Stimulated activated CD4-positive, alpha-beta T cell treated with anti-CD3 and anti-CD28 coated beads, TNF-alpha, amount 100 ng/mL, for 24 hours (primary cell): ENCODE measurements at places on chromosomes 16 and 17.

DNA sequence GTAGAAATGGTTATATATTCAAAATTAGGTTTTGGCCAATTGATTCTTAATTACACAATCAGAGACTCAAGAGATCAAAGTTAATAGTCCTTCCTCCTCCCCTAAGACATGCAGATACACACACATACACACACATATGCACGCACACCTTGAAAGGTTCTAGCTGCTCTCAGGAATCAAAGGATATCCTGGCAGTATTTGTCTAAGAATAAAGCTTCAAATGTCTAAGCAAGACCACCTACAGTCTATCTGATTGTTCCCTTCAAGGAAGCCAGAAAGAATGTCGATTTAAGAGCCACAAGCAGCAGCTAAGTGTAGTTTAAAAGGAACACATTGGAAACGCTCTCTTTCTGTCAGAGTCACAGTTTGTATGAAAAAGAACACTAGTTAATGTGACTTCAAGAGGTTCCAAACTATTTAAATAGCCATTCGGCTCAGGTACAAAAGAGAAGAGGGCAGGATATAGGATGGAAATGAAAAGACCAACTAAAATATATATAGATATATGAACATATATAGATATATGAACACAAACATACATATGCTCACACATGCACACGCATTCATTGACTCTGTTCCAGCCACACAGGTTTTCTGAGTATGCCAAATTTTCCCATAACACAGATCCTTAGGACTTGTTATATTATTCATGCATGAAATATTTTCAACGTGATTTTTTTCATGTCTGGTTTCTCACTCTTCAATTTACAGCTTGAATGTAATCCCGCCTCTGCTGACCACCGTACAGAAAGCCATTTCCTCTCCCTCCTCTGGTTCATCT is 79.0 kb downstream of the CDH8 start:
- DNase-seq, result no peak

- DNase-seq, result no peak
Measured at GRCh38 chr17:50469671-50470305, 1.1 kb upstream of the CHAD start.

DNA sequence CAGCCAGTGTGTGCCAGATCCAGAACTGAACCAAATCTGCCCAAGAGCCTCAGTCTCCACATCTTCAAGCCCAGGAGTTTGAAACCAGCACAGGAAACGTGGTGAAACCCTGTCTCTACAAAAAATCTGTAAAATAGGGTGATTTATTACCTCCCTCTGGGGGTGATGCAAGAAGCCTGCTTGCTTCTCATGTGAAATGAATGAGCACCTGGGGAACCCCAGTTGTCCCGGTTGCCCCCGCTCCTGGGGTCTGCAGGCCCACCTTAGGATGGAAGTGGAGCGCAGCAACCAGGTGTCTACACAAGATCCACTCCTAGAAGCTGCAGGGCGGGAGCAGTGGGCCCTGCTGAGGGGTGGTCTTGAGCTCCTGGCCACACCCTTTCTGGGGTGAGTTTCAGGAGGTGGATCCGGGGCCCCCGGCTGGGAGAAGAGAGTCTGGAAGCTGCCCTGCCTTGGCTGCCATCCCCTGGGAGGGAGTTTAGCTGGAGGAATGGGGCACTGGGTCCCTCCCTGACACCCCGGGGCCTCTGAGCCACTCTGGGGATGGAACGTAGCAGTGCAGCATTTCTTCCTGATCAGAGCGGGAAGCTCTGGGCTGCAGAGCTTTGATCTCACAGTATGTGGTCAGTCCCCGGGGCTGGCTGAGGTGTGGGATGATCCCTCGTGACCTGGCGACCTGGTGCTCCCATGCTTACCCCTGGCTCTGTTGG is 117.8 kb downstream of the RAB11FIP4 start:
- DNase-seq, result no peak

- DNase-seq, result no peak
Measured at GRCh38 chr16:11614587-11615175, 28.0 kb upstream of the LITAF start.

- no peak for DNase-seq
Measured at GRCh38 chr17:80152081-80152702, 5.3 kb upstream of the EIF4A3 start.

DNA sequence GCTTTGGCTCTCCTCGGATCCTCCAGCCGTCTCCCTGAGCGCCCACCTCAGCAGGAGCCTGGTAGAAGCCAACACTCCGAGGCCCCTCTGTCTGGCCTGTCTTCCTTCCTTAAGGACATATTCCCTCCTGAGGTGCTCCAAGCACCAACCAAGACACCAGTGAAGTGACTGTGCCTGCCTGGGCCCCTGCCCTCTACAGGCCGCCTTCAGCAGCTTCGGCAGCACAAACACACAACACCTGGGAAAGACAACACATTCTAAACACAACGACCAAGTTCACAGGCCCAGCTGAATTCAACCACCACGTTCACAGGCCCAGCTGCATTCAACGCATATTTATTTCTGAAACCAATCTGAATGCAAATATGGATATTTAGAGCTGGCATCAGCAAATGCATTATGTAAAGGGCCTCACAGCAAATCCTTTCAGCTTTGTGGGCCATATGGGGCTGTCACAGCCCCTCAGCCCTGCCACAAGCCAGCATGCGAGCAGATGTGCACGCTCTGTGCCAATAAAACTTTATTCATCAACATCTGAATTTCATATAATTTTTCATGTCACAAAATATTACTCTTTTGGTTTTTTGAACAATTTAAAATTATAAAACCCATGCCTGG is 12.2 kb downstream of the GALNS start:
- DNase-seq, result no peak

- no peak for DNase-seq
Measured at GRCh38 chr17:50114849-50115357, 15.1 kb downstream of the SAMD14 start.

DNA sequence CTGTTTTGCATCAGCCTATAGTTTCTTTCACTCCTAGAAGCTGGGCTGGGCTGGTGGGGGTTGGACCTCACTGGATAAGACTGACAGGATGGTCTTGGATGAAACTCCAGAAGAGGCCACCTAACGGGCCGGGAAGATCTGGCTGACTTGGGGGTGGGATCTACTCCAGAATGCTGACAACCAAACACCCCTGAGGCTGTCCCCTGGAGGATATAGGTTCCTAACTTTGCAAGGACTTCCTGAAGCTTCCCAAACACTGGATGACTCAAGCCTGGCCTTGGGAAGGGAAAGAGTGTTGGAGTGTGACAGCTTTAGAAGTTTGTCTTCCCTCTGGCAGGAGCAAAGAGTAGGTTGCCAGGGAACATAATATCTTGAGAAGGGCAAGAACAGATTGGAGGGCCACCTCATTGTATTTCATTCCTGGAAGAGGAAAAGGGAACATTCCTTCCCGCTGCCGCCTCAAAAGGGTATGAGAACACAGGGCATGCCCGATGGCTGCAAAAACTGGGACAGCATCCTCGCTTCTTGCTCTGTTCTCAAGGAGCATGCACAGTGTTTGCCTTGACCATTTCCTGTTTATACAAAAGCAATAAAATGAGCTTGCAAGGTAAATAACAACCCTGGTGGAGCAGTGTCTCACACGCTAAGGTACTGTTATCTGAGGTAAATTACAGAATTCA is 6.8 kb upstream of the CYB5B start:
- no peak for DNase-seq

- no peak for DNase-seq
Measured at GRCh38 chr16:86002178-86002900, 103.4 kb downstream of the IRF8 start.

DNA sequence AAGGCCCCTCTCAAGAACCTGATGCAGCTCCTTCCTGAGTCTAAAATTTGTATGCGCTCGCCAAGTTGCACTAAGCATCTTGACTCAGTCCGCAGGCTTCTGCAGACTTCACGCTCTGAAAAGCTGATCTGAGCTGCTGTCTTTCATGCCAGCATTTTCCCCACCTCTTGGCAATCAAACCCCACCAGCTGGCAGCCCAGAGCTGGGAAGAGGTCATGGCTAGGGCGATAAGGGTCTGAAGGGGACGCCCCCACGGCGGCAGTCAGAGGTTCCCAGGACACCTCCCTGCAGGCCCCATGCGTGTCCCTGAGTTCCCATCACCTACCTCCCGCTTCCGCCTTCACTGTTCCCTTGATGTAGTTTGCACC is 5.1 kb upstream of the UNC13D start:
- DNase-seq, result no peak

- no peak for DNase-seq
Measured at GRCh38 chr17:72733619-72734282, 358.7 kb downstream of the SLC39A11 start.

DNA sequence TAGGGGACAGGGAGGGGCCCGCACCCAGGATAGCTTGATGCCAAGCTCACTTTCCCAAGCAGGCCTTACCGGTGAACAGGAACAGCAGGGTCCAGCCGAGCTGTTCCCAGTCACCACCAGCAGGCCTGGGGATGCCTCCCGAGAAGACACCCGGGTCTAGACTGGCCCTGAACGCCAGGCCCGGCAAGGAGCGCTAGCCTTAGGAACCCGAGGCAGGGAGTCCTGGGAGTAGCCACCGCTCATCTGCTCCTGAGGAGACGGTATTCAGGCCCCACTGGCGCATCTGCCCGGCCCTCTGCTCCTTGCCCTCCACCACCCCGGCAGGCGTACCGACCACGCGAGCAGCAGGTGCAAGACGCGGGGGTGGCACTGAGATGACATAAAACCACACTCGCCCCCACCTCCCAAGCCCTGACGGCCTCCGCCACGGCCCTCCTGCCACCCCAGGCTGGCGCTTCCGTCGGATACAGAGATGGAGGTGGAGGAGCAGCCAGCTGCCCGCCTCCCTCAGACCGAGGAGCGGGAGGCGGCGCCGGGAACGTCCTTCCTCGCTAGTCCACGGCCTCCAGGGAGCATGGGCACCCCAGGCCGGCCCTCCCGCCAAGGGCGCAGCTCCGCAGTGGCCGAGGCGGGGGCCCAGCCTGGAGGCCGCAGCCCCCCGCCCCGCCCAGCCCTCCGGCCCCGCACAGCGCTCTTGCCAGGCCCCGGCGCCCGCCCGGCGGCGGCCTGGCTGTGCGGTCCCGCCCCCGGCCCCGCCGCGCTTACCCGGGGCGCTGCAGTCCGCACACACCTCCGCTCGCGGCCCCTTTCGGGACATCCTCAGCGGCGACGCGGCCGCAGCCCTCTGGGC is 661 bp downstream of the GIT1 start:
- DNase-seq, result no peak

GRCh38 chr17:50095626-50096037 is 481 bp downstream of the PDK2 start:
- no peak for DNase-seq

GRCh38 chr17:1783834-1784611 is 22.2 kb downstream of the SERPINF1 start:
- DNase-seq, result no peak

DNA sequence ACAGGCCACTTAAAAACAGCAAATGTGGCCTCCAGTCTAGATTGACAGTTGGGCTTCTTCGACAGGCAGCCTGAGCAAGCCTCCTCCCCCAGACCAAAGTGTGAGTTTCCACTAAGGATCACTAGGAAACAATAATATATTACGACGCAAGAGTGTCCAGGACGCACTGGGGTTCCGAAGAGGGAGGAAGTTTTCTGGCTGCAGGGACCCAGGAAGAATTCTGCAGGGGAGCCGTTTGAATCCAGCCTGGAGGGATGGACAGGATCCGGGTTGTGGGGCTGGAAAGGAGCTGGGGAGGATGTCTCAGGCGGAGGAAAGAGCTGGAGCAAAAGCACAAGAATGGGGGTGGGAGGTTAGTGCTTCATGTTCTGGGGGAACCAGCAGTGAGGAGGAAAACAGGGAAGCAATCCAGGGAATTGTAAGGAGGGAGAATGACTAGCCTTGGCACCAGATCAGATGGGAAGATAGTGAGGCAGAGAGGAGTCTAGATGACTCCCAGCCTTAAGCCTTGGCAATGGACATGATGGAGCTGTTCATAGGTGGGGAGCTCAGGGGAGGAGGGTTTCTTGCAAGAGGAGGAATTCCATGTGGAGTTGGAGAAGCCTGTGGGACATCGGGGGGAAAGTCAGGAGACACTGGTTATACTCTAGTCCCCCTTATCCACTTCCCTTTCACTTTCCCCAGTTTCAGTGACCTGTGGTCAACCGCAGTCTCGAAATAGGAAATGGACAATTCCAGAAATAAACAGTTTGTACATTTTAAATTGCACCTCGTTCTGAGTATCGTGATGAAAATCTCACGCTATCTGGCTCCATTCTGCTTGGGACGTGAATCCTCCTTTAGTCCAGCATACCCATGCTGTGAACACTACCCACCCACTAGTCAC is 26.6 kb downstream of the NGFR start:
- DNase-seq, result no peak

GRCh38 chr17:28982131-28982793 is 23.6 kb downstream of the SEZ6 start:
- DNase-seq, result peak; percentile 33

DNA sequence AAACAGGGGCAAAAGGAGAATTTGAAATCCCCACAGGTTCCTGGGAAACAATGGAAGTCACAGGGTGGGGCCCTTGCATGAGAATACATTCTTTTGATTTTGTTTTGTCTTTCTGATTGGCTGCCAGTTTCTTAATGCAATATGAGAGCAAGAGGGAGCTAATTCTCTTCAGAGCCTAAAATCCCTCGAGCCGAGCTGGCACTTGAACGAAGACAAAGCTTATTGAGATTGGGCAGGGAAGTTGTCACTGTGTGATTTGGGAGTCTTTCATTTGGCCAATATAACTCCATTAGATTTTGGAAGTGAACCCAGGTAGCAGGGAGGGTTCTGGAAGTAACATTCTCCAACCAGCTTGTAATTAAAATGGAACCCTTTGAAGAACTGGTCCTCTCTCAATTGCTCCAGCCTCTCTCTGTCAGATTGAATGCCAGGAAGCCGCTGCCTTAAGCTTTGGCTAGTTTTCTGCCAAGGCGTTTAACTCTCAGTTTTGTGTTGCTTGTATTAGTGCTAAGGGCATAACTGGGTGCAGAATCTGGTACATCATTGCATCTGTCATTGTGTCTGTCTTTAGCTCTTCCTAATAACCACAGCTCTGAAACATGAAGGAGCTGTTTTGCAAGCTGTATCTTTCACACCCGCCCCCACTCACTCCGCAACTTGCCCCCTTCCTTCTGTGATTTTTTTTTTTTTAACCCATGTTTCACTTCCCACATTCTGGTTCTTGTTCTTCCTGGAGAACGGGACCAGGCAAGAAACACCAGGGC is 272.0 kb downstream of the MAF start:
- no peak for DNase-seq

GRCh38 chr16:49826515-49826914 is 29.4 kb downstream of the ZNF423 start:
- DNase-seq, result no peak

- no peak for DNase-seq
Measured at GRCh38 chr17:79361221-79361734, 249.6 kb downstream of the RBFOX3 start.

- no peak for DNase-seq
Measured at GRCh38 chr17:48544349-48545021, 424 bp downstream of the HOXB2 start.

- DNase-seq, result no peak
Measured at GRCh38 chr16:63983401-63983800, 1138.5 kb downstream of the CDH11 start.

GRCh38 chr16:13289515-13289914 is 388.1 kb downstream of the SHISA9 start:
- DNase-seq, result no peak

DNA sequence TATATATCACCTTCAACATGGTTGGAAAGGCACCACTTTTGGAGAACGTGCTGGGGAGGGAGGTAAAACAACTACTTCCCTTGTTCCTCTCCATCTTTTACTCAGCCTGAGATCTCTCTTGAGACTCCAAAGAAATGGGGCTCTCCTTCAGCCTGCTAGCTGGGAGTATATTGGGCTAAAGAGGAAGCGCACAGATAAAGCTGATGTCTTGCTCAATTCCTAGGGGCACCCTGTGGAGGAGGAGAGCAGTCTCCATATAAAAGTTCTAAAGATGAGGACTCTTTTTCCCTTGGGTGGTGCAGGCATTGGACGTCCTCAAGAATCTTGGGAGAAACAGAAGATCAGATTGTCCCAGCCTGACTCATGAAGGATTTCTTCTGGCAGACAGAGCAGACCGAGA is 4.6 kb upstream of the ETV4 start:
- DNase-seq, result no peak
